ENCODE measurements at places on chromosomes 7 and 10.

DNA sequence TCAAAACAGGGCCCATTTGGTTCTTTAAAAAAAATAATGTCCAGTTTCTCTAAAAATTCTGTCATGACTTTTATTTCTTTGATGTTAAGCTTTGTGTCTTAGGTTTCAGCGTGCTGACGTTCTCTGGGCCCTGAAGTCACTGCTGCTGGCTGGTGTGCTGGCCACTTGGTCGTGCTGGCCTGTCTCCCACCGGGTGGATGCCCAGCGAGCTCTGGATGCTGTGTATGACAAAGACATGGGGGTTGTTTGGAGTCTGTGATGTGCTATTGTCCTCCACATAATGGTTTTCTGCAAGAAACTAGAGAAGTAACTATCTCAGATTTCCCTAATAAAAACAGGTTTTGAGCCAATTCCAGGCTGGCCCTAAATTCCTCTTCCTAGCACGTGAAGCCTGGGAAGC, 9.5 kb upstream of the IDI2 start:
- no peak for DNase-seq

- DNase-seq, result no peak
Observed at GRCh38 chr10:118203461-118203860, 138.7 kb downstream of the FAM204A start.

- no peak for DNase-seq
Observed at GRCh38 chr7:7639847-7640220, 718 bp upstream of the UMAD1 start.

DNA sequence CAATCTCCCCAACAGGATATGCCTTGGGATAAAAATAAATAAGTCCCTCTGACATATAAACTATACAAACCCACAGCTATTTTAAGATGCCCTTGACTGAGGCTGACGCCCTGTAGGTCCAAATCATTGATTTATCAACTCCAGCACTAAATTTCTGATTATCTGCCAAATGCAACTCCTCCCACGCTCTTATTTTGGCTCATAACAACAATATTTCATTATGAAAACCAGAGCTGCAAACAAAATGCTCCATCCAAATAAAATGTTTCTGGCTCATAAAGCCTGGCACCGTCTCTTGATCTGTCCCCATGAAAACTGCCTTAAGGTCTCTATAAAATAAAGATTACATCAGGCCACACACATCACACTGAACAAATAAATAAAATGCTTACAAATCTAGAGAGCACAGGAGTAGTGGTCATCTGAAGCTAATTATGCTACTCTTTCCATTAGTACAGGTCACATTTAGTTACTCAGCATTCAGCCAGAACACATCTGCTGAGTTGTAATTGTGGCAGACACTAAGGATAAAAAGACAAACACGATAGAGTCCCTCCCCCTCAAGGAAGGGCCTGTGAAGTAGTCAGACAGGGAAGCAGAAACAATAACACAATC, 28.8 kb downstream of the CACUL1 start:
- no peak for DNase-seq

DNA sequence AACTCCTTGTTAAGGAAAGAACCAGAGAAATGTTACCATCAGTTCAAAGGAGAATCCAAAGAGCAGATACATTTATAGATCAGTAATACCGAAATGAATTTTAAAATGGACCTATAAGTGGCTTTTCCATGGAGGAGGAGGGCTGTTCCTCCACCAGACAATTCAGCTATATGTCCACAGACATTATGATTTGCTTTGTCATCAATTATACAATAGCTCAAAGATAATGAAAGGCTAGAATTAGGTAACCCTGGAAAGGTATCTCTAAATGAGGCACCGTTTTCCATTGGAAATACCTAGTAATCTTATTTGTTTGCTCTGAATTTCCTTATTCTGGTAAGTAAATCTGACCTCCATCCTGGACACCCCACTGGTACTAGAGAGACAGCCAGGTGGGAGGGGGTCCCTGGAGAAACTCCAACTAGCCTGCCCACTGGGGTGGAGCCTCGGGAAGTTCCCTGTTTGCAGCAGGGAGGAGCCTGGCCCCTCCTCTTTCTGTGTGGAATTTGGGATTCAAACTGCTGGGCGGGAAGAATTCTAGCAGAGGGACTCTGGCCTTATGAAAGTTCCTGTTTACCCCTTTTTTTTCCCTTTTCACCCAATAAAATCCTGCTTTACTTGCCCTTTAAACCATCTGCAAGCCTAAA, 218.0 kb downstream of the PHF14 start:
- no peak for DNase-seq

DNA sequence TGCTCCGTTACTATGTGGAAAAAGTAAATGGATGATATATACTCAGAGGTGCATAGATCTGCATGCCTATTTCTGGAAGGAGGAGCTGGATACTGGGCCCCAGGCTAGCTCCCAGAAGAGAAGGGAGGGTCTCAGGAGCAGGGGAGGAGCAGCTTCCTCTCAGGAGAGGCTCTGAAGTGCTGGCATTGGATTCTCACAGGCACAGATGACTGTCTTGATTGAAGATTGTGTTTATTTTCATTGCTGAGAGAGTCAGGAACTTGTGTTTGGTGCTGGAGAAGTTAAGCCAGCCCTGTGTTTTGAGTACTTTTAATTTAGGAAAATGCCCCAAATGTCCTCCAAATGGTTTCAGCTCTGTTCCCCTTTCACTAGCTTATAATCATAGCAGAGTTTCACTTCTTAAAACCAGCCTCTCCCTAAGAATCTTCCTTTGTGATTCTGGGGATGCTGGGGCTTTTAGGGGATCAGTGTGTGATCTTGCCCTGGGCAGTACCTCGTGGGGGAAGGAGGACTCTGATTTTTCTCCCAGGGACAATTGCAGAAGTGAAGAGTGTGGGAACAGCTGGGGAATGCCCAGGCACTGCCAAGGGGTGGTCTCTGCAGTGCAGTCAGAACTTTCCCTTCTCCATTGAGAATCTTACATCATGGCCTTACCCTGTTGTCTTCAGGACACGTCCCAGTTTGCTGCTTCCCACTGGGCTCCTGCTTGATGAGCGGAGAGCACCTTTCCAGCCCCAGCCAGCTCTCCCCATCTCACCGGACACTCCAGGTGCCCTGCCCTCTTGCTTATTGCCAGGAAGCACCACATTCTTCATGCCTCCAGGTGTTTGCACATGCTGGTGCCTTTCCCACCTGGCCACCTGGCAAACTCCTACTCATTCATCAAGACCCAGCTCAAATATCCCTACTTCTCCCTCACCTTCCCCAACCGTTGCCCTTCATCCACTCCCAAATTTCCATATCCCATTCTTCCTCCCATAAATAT, 102.8 kb downstream of the ARHGAP22 start:
- no peak for DNase-seq

DNA sequence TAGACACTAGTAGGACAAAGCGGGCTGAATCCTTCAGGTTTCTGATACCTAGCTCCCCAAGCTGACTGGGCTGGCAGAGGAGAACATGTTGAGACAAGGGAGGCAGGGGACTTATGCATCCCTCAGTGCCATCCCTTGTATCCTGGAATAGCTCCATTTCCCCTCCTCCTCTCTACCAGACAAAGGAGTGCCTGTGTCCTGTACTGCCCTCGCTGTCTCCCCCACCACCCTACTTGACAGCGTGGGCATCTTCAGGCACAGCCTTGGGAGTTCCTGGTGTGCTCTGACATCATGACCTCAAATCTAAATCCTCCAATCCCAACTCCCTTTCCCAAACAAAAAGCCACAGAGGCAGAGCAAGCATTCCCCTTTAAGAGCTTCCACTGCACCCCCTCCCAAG, 9.0 kb downstream of the SFXN3 start:
- DNase-seq, result no peak

GRCh38 chr7:42876182-42877068, 35.4 kb downstream of the C7orf25 start:
- no peak for DNase-seq

GRCh38 chr10:46285300-46285699, 1.5 kb upstream of the ANTXRL start:
- no peak for DNase-seq

GRCh38 chr10:89085153-89085552, 94.6 kb downstream of the FAS start:
- DNase-seq, result no peak

DNA sequence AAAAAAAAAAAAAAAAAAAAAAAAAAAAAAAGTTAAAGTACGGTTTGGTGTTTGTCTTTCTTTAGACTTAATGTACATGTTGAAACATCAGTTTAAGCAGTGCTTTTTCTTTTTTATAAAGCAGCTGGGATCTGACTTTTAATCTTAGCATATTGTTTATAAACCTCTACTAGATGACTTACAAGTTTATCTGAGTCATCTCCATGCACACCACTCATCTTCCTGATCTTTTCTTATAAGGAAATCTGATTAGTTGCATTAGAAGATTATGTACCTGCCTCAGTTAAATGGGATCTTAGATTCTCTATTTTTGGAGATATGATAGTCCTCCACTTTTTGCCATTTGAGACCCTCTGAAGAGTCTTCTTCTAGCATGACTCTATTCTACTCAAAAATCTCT, 391.9 kb upstream of the LRGUK start:
- DNase-seq, result no peak

DNA sequence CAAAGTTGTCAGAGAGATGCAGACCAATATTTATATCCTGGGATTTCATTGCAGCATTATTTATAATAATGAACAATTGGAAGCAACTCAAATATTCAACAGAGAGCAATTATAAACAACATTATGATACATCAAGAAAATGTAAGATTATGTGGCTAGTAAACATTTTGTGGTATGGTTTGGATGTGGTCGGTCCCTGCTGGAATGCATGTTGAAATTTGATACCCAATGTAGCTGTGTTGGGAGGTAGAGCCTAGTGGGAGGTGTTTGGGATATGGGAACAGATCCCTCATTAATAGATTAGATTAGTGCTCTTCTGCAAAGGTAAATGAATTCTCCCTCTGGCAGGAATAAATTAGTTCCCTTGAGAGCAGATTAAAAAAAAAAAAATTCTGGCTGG, 350.9 kb downstream of the ANKRD30A start:
- DNase-seq, result no peak

- no peak for DNase-seq
Observed at GRCh38 chr10:62075912-62076311, 174.4 kb downstream of the ARID5B start.

GRCh38 chr7:102169651-102170392, 116.8 kb upstream of the SH2B2 start:
- no peak for DNase-seq

DNA sequence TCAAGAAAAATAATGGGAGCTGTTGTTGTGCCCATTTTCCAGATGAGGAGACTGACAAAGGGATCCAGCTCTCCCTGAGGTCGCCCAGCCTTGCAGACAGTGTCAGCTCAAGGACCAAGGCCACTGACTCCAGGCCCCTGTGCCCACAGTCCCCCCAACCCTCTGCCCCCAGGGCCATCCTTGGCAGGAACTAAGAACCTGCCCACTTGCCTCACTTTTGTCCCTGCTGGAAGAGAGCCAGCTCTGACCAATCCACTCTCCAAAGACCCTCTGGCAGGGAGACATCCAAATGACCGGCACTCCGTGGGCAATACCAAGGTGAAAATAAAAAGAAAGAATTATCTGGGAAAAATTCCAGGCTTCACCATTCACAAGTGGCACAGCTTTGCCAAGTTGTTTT, 101.3 kb downstream of the TCERG1L start:
- no peak for DNase-seq

- DNase-seq, result no peak
Observed at GRCh38 chr10:43237631-43238446, 29.0 kb downstream of the RASGEF1A start.

- no peak for DNase-seq
Observed at GRCh38 chr7:2834748-2835441, 9.2 kb downstream of the GNA12 start.

DNA sequence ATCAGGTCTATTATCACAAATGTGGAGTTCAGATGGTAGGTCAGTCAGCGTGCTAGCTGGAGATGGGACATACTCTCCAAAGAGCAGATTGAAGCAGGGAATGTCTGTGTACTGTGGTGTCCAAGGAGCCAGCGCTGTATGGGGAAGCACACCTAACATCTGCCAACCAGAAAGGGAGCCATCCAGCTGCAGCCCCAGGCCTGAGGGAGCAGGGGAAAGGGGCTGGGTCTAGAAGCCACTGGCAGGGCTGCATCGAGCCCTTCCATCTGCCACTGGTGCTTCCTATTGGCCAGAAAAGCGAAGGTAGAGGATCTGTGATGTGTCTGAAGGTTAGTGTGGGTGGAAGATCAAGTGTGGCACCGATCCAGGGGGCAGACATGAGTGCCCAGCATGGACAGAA, 8.0 kb upstream of the RAMP3 start:
- no peak for DNase-seq

GRCh38 chr10:69497611-69498390, 46.5 kb downstream of the TSPAN15 start:
- DNase-seq, result no peak

DNA sequence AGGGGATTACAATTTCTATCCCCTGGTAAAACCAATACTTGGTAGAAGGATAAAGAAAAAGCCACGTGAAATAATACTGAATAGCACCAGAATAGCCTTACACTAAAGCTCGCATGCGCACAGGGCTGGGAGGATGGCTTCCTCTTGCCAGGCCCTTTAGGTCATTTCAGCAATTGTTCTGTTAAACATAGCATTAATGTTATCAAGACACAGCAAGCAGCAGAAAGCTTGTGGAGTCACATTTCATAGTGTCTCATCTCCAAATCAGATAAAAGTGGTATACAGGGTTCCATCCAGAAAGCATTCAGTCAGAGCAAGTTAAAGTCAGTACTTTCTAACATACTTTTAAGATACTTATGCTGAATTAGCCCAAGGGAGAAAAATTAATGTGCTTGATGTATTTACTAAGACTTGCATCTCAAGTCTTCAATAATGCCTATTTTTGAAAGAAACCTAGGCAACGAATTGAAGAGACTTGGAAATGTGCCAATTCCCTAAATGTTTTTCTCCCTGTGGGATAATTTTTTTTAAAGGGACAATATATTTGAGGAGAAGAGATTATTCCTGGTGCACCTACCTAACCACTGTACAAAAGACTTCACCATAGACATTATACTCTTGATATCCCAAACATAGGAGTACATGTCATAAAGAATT, 14.3 kb upstream of the NPM3 start:
- no peak for DNase-seq

DNA sequence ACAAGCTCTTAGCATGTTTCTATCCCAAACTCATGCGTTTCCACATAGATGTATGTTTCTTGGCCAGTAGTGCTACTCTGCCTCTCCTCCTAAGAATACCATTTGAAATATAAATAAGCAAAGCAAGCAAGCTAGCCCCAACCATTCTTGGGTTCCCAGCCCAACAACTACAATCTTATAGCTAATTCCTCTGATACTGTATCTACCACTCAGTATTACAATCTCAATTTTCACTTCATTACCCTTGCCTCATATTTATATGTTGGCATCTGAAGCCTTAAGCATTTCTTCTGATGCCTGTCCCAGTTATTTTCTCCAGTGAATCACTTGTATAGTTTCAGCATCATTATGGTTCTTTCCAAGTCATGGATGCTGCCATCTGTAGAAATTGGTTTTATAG, 181.1 kb downstream of the ST7 start:
- no peak for DNase-seq

- DNase-seq, result no peak
Observed at GRCh38 chr10:131654471-131655087, 246.2 kb upstream of the PPP2R2D start.

DNA sequence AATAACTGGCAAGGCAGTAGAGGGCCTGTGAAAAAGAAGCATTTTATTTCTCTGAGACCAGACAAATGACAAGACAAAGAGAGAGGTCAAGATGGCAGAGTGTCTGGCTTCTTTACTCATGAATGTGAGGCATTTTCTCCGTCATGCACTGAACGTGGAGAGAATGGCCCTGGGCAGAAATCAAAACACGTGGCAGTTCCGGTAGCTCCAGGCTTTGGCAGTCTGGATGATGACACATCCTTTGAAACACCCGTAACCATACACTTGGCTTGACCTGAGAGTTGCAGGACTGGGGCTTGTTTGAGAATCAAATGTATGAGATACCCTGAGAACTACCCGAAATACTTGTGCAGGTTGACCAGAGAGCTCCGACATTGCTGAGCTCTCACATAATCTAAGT, 537.6 kb downstream of the ACTR3B start:
- no peak for DNase-seq

Measured in skeletal muscle cell (primary cell).